Fibroblast of skin of back (primary cell): ENCODE measurements at places on chromosomes 4 and X.

DNA sequence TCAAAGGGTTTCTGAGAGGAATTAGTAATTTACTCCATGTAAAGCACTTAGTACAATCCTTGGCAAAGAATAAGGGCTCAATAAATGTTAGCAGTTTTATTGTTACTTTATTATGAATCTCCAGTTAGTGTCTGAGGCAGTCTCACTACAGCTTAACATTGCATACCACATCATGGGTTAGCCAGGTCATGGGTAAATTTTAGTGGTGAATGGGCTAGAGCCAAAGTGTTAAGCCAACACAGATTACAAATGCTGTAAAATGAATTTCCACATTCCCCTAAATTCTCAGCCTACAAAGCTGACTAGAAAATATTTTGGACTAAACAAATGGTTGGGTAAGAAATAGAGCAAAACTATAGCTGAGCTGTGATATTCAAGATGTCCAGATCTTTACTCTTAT, 72.4 kb downstream of the NRK start:
- DNase-seq, result no peak

DNA sequence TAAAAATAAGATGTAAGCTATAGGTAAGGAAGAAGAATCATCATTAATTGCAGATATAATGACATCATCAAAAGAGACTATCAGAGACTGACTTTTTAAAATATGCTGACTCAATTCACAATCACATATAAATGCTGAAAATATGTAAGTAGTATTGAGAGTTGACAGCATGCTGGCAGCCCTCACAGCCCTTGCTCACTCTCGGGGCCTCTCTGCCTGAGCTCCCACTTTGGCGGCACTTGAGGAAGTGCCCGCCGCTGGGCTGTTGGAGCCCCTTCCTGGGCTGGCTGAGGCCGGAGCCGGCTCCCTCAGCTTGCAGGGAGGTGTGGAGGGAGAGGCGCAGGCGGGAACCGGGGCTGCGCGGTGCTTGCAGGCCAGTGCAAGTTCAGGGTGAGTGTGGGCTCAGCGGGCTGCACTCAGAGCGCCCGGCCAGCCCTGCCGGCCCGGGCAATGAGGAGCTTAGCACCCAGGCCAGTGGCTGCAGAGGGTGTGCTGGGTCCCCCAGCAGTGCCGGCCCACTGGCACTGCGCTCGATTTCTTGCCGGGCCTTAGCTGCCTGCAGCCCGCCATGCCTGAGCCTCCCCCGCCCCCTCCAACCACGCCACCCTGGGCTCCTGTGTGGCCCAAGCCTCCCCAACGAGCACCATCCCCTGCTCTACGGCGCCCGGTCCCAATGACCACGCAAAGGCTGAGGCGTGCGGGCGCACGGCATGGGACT, 68.9 kb downstream of the RAB28 start:
- no peak for DNase-seq

DNA sequence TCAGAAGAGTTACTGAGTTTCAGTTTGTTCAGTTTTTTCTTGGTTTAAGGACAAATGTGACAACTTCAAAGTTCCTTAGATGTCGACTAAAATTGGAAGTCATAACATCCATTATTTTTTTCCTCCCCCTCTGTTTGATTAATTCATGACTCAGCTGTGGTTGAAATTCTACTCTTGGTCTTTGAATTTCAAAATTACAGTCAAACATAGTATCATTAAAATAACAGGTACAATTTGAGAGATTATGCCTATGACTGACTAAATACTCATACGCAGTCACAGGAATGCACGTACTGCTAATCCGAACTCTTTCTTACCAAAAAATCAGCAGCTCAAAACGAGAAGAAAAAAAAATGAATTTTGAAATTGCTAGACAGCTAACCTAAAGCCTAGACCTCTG, 1434.8 kb downstream of the RAPGEF2 start:
- no peak for DNase-seq

- DNase-seq, result peak; percentile 42
Observed at GRCh38 chrX:131633285-131633917, 89.5 kb downstream of the OR13H1 start.

DNA sequence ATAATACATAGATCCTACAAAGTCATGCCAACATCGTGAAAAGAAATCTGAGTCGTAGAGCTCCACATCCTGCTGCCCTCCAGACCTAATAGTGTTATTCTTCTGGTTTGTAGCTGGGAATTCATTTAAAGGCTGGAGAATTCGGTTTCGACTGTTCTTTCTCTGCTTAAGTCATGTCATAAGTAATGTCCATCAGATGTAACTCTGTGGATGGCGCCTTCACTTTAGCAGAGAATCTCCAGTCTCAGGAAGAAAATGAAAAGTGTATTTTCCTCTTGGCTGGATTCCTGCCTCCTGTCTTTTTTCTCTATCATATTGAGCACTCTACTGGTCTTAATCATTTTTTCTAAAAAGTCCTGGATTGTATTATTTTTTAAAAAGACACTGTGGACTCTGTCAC, 117.0 kb downstream of the PALLD start:
- peak; percentile 31 for DNase-seq
